ENCODE measurements at places on chromosomes 7 and 10. TPM values are rescaled to one million over a fixed set of nuclear protein-coding genes. Genes with fewer than 3 reads are reported as not detected.

- no peaks in the 10 kb centered on the region for H3K27me3 ChIP-seq
- no peak overlapping the region for H3K4me3 ChIP-seq
Measured at GRCh38 chr7:155190688-155191087, 107.0 kb upstream of the INSIG1 start.

DNA sequence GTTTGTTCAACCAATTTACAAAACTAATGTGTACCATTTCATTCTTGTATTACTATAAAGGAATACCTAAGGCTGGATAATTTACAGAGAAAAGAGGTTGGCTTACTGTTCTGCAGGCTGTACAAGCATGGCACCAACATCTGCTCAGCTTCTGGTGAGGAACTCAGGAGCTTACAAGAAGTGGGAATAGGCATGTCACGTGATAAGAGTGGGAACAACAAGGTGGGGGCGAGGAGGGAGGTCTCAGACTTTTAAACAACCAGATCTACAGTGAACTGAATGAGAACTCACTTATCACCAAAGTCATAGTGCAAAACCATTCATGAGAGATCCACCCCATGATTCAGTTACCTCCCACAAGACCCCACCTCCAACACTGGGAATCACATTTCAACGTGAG lies 1178.0 kb downstream of the REEP3 start:
- H3K4me3 ChIP-seq, result no peak overlapping the region
- H3K27me3 ChIP-seq, result no peaks in the 10 kb centered on the region
- no peak overlapping the region for H3K27ac ChIP-seq
- no peak for DNase-seq

Gene TMEM270
- total RNA-seq, result not detected

DNA sequence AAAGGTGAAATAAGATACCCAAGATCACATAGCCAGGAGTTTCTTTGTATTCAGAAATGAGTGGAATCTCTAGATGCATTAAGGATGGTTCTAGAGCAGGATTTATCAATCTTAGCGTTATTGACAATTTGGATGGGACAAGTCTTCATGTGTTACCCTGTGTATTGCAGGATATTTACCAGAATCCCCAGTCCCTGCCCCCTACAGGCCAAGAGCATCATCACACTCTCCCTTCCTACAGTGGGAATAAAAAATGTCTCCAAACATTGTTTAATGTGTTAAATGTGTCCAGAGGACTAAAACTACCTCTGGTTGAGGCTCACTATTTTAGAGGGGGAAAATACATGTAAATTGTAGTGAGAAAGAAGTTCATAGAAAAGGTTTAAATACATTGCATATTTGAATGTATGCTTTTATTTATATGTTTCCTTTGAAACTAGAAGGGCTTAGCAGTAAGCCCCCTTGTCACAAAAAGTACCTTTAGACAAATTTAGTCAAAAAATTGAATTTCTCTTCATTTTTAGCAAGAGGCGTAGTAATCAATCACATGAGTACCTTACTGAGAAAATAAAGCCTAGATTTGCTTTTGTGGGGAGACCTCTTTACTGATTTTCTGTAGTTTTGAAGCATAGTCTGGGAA lies 141.2 kb downstream of the MLLT10 start:
- H3K27ac ChIP-seq, result no peak overlapping the region
- H3K36me3 ChIP-seq, result no peaks in the 10 kb centered on the region
- DNase-seq, result no peak

DNA sequence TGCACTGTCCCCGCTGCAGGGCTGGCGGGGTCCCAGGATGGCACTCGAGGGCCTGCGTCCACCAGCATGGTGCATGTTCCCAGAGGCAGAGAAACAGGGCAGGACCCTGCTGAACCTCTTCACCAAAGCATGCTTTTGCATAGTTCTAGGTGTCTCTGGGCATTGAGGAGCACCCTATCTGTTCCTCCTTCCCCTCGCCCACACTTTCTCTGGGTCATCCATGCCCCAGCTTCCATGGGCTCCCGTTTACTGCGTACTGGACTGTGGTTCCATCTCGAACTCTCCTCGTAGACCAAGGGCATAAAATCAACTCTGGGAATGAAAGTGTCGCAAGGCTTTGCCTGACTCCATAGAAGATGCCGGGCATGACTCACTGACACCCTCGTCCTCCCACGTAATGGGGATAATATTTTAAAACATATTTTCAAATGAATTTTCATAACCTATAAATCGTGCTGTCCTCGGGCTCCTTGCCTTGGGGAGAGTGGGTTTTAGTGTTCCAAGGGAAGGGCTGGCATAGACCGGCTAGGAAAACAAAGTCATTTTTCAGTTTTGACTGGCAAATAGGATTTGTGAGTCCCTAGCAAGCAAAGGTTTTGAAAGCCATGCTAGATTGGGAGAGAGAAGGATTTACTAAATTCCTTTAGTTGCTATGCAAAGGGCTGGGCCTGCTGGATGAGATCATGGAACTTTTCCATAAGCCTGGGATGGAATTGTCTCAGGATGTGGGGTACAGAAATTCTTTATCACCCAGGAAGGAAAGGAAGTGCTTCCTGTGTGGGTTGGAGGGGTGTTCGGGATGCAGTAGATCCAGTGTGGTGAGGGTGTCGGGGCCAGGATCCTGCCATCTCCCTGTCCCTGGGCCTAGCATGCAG lies 498.7 kb upstream of the MKI67 start:
- H3K4me3 ChIP-seq, result no peak overlapping the region
- DNase-seq, result no peak
- no peaks in the 10 kb centered on the region for H3K36me3 ChIP-seq
- H3K27me3 ChIP-seq, result no peaks in the 10 kb centered on the region
- H3K27ac ChIP-seq, result no peak overlapping the region

DNA sequence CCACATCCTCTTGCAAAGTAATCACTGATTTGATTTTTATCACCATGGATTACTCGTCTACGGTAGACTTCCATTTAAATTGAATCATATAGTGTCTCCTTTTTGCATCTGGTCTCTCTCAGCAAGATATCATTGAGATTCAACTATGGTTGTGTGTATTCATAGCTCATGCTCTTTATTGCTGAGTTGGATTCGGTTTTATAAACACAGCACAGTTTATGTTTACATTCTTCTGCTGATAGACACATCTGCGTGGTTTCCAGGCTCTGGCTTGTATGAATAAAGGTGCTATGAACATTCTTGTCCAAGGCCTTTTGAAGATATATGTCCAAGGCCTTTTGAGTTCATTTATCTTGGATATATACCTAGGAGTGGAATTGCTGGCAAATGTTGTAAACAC lies 356.5 kb upstream of the CELF2 start:
- no peaks in the 10 kb centered on the region for H3K36me3 ChIP-seq
- H3K4me3 ChIP-seq, result no peak overlapping the region
- no peaks in the 10 kb centered on the region for H3K27me3 ChIP-seq
- no peaks in the 10 kb centered on the region for H3K4me1 ChIP-seq

DNA sequence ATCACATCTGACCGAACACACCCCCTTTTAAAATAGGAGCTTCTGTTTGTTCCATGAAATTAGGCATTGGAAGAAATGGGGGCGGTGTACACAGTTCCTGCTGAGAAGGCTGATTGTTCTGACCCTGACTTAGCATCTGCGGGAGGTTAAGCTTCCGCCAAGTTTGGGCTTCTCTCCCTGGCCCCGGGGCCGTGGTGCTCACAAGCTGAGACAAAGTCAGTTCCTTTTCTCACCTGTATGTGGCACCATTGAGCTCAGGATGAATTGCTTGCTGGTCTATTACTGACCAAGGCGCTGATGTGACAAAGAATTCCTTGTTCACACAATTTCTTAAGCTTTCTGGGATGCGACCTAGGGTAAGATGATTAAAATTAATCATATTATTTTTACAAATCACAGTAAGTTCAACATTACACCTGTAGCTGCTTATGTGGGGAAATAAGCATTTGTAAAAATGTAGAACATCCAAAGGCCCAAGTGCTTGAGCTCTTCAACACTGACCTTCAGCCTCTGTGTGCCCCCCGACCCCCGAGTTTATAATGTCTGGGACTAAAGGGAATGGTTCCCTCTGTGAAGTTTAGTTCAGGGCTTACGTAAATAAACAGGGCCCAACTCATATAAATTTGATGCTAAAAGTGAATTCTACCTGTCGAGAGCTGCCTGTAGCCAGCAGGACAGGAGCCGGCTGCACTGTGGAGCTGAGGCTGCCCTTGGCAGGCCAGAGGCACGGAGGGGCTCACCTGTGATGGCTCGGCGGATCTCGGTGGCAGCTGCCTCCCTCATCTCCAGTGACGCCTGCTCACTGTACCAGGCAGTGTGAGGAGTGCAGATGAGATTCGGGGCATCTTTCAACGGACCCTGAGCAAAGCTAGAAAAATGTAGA lies 50.8 kb downstream of the ZRANB1 start:
- H3K27ac ChIP-seq, result peak overlapping the region; percentile 17
- H3K4me1 ChIP-seq, result no peaks in the 10 kb centered on the region
- H3K36me3 ChIP-seq, result no peaks in the 10 kb centered on the region
- H3K27me3 ChIP-seq, result no peaks in the 10 kb centered on the region
- DNase-seq, result no peak
- H3K4me3 ChIP-seq, result no peak overlapping the region

- no peaks in the 10 kb centered on the region for H3K27me3 ChIP-seq
- DNase-seq, result peak; percentile 73
- no peak overlapping the region for H3K4me3 ChIP-seq
- no peaks in the 10 kb centered on the region for H3K4me1 ChIP-seq
Measured at GRCh38 chr7:1579481-1580421, 9.9 kb upstream of the PSMG3 start.

GRCh38 chr7:38424750-38425463 lies 151.5 kb upstream of the TARP start:
- no peak overlapping the region for H3K4me3 ChIP-seq
- H3K27ac ChIP-seq, result no peak overlapping the region
- no peaks in the 10 kb centered on the region for H3K4me1 ChIP-seq

DNA sequence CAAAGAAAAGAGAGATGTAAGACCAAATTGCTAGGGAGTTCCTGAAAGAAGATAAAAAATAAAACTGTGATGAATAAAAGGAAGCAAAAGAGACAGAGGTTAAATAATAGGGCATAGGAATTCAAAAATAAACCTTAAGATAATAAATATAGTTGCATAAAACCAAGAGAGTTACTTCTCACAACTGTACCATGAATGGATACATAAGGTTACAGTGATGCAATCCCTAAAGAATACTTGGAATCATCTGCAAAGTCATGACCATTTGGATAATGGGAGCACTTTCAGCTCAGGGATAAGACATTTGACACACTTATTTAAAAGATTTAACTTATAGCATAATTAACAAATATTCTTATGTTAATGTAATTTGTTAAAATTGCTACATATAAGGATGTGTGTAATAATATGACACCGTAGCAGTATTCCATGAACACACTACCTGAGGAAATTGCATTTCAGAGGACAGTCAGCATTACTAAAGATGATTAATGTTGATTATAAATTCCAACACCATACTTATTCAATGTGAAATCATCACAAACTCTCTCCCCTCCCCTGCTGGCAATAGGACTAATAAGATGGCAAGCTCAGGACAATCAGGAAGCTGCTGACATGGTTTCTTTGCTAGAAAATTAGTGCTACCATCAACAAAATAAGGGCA lies 202.1 kb upstream of the AKR1E2 start:
- no peak overlapping the region for H3K4me3 ChIP-seq
- no peak for DNase-seq
- no peaks in the 10 kb centered on the region for H3K4me1 ChIP-seq
- no peak overlapping the region for H3K27ac ChIP-seq
- no peaks in the 10 kb centered on the region for H3K36me3 ChIP-seq
- H3K27me3 ChIP-seq, result no peaks in the 10 kb centered on the region

GRCh38 chr10:130516141-130516735 lies 380.0 kb downstream of the GLRX3 start:
- peaks cover 41% of the 10 kb centered on the region for H3K27me3 ChIP-seq
- no peaks in the 10 kb centered on the region for H3K36me3 ChIP-seq
- H3K4me1 ChIP-seq, result no peaks in the 10 kb centered on the region
- H3K27ac ChIP-seq, result no peak overlapping the region

Gene WEE2
- not detected for total RNA-seq

DNA sequence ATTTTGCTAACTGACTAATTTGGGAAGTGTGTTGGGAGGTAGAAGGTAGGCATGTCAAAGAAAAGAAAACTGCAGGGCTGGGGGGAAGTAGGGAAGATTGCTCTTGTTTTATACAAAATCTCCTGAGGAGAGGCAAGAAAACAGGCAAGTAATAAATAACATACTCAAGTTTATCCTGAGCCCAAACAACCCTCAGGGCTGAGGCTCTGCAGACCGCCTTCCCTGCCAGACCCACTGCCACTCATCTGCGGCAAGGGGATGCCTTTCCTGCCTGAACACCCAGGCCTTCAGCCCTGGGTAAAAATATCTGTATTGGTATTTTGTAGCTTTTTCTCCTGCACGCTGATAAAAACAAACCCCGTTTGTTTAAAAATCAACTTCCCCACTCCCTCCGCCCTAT lies 399.8 kb upstream of the NFE2L3 start:
- no peaks in the 10 kb centered on the region for H3K36me3 ChIP-seq
- H3K4me3 ChIP-seq, result no peak overlapping the region
- H3K4me1 ChIP-seq, result no peaks in the 10 kb centered on the region
- no peak overlapping the region for H3K27ac ChIP-seq
- no peaks in the 10 kb centered on the region for H3K27me3 ChIP-seq

GRCh38 chr10:13587391-13587790 lies 626 bp downstream of the PRPF18 start:
- no peak for DNase-seq
- no peaks in the 10 kb centered on the region for H3K27me3 ChIP-seq
- H3K27ac ChIP-seq, result peak overlapping the region; percentile 70
- no peaks in the 10 kb centered on the region for H3K4me1 ChIP-seq
- H3K4me3 ChIP-seq, result peak overlapping the region; percentile 89

DNA sequence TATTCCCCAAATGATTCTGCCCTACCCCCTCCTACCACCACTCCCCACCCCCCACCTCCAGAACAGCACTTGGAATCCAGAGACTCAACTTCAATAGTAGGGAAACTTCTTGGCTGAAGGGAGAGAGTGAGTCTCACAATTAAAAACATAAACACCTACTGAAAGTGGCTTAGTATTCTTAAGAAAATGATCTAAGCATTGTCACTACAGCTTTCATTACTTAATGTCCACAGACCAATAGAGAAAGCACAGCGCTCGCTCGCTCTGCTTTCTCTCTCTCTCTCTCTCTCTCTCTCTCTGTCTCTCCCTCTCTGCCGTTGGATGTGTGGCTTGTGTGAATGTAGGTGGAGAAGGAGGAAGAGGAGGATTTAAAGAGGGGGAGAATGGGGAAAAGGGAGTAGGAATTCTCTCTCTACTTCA lies 1.5 kb upstream of the SEMA3A start:
- peak overlapping the region; percentile 47 for H3K4me3 ChIP-seq
- no peaks in the 10 kb centered on the region for H3K36me3 ChIP-seq
- no peak for DNase-seq
- H3K4me1 ChIP-seq, result no peaks in the 10 kb centered on the region

- DNase-seq, result peak; percentile 81
- H3K4me1 ChIP-seq, result no peaks in the 10 kb centered on the region
- H3K36me3 ChIP-seq, result no peaks in the 10 kb centered on the region
- peak overlapping the region; percentile 82 for H3K4me3 ChIP-seq
Measured at GRCh38 chr7:42237811-42238541, 967 bp upstream of the GLI3 start.

DNA sequence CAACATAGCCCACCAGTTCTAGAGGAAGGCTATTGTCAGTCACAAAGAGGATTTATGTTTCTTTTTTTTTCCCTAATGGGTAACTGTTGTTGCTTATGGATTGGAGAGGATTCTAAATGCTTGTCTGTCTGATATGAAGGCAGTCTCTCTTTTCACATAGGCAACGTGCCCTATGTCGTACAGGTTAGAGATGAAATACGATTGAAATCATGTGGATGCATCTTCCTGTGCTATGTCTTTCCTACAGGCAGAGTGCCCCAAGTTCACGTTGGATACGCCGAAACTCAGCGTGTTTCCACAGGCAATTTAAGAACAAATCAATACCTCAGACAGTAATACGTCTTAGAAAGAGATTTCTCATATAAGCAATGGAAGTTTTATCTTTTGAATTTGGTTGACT lies 93.8 kb downstream of the CELF2 start:
- H3K4me3 ChIP-seq, result no peak overlapping the region
- H3K4me1 ChIP-seq, result no peaks in the 10 kb centered on the region
- no peak for DNase-seq

Gene ZNF425
- 2.1 TPM for total RNA-seq

Gene ICA1
- 22.1 TPM for total RNA-seq

All from breast epithelium (tissue), 4 donors.